Activated CD4-positive, CD25-positive, alpha-beta regulatory T cell treated with anti-CD3 and anti-CD28 coated beads, Interleukin-2, amount 50 U/mL, for 72 hours (primary cell): ENCODE measurements at places on chromosomes 1 and 21.

DNA sequence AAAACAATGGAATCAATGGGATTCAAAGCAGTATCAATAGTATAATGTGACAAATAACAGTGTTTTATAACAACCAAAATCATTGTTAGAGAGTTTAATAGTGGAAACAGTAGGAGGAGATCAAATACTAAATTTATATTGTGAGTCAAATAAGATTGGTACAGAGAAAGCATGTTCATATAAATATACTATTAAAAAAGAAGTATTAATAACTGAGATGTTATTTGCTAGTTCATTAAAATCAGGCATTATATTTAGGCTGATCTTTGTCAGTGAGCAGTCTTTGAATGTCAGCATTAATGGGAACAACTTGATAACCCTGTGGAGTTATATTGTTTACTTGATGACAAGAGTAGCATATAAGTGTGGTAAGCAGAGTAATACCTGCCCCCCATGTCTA, 30.6 kb downstream of the PRKAA2 start:
- no peak for DNase-seq

DNA sequence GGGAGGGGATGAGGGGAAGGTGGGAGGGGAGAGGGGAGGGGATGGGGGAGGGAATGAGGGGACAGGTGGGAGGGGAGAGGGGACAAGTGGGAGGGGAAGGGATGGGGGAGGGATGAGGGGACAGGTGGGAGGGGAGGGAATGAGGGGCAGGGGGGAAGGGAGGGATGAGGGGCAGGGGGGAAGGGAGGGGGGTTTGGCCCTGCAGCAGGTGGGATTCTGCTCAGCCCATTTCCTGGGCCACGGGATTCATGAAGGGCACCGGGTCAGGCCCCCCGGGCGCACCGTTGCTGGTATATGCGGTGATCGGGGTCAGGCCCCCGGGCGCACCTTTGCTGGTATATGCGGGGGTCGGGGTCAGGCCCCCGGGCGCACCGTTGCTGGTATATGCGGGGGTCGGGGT, 15.1 kb upstream of the SAMD11 start:
- DNase-seq: no peak

- no peak for DNase-seq
Measured at GRCh38 chr1:145845144-145845513, 301 bp upstream of the NUDT17 start.

GRCh38 chr1:31782421-31783410, 18.6 kb upstream of the ADGRB2 start:
- DNase-seq: no peak

DNA sequence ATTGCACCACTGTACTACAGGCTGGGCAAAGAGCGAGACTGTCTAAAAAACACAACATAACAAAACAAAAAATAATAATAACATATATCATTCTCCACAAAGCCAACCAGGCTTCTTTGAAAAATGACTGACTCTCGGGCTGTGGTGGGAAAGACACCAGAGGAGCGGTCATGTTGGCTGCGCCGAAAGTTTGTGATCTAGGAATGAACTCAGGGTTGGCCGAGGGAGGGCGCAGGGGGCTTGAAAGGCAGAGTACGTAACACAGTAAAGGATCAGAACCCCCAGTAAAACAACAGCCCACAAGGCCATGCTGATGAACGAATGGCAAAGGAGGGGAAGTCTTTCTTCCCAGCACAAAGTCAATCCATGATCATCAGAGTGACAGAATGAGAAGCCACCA, 4.7 kb downstream of the SLC35E2B start:
- DNase-seq: no peak

GRCh38 chr21:44356160-44356559, 2.7 kb downstream of the TRPM2 start:
- no peak for DNase-seq

DNA sequence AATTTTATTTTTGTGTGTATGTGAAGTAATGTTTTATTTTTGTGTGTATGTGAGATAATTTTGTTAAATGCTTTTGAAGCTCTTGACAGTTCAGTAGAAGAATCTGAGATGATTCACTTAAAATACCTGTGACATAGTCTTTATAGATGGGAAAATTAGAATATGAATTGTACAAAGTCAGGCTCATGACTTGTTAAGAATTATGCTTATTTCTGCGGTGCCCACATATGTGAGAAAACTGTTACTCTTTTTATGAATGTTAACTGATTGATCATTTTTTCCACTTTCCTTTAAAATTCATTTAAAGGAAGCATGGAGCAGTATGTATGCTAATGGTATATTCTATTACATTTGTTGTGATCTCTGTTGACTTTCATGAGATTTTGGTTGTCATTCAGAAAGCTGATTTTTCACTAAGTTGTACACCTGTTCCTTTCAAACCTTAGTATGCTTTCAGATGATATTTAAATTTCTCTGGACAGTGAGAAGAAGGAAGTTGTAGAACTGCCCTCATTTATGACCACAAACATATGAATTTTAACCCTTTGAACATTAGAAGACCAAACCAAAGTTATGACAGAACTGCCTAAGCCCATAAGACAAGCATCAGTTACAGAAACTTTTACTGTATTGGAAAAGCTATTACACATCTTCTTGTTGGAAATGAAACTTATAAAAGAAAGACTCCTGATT, 110.1 kb downstream of the POU2F1 start:
- no peak for DNase-seq

DNA sequence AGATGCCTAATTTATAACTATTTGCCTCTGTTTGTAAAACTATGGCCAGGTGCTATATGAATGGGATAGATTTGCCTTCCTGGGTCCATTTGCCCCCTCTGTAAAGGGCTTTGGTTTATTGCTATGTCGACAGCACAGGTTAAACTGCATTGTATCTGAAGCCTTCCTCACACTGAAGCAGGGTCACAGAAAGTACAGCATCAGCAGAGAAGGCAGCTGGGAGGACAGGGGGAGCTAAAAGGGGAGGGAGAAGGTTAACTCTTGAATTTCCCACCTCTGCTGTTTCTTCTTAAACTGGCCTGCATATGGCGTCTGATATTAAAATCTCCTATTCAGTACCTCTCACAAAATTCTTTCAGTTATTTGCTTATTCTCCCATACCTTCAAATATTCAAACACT, 297.4 kb downstream of the TM2D1 start:
- no peak for DNase-seq

GRCh38 chr1:16073490-16074119, at the start of gene FAM131C:
FAM131C (minus strand) TSS chr1:16073651; CDS start chr1:16073442, 209 bp downstream.
- DNase-seq: peak; percentile 51

GRCh38 chr1:170114906-170115305, 30.9 kb upstream of the NTMT2 start:
- DNase-seq: no peak

DNA sequence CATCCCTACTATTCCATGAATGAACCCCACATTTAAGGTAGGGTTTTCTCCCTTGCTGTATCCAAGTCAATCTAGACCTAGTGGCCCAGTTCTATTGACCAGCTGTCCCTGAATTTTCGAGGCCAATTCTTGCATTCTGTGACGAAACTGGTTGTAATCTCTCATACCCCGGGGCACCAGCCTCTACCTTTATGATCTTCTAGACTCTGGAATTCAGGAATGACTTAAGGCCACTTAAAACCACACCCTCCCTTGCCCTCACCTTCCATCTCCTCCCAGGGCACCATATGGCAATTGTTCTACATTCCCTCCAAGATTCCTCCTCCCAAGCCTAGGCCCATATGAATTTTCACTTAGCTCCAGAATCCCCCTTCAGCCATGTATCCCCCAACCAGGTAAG, 48.9 kb downstream of the RHOU start:
- no peak for DNase-seq

DNA sequence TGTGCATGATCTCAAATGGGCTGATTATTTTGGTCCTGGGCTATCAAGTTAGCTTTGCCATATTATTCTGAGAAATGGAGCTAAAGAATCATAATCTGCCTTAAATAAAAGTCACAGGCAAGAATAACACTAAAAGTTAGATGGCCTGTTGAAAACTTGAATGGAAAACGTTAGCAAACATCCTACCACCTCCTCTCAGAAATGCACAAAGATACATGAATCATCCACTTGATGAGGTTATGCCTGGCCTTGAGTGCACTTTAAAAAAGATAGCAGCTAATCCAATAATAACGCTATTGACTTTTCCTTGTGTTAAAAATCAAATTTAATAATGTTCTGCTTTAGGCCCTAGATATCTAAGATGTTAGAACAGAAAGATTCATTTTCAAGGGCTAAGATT, 108.0 kb downstream of the KCNJ6 start:
- no peak for DNase-seq

DNA sequence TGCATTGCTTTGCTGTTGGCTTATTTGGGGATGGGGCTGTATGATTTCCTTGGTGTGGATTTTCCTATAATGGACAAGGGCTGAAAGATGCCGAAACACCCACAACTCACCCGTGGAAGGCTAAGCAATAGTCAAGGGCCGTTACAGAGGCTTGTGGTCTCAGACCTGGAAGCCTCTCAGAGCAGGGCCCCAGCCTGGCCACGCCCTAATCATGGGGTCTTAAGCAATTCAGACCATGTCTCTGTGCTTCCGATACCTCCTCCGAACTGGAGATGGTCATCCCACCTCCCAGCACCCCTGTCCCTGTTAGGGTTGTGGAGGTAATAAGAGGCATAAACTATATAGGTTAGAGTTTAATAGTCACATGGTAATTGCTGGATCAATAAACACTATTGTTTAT, 3.4 kb downstream of the ABCG1 start:
- DNase-seq: no peak

DNA sequence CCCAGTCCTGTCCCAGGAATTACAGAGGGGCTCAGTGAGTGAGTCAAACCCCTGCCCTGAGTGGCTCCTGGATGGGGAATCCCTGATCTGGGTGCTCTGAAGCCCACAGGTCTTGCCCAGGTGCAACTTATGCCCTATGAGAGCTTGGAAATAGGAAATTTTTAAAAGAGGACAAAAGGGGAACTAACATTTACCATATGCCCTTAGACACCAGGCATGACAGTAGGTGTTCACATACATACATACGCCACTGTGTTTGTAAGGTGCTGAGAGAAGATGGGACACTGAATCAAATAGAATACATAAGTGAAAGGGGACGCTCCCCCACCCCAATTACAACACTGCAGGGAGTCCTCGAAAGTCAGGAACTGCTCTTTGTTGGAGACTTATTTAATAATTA, 1.4 kb downstream of the CFAP45 start:
- no peak for DNase-seq

DNA sequence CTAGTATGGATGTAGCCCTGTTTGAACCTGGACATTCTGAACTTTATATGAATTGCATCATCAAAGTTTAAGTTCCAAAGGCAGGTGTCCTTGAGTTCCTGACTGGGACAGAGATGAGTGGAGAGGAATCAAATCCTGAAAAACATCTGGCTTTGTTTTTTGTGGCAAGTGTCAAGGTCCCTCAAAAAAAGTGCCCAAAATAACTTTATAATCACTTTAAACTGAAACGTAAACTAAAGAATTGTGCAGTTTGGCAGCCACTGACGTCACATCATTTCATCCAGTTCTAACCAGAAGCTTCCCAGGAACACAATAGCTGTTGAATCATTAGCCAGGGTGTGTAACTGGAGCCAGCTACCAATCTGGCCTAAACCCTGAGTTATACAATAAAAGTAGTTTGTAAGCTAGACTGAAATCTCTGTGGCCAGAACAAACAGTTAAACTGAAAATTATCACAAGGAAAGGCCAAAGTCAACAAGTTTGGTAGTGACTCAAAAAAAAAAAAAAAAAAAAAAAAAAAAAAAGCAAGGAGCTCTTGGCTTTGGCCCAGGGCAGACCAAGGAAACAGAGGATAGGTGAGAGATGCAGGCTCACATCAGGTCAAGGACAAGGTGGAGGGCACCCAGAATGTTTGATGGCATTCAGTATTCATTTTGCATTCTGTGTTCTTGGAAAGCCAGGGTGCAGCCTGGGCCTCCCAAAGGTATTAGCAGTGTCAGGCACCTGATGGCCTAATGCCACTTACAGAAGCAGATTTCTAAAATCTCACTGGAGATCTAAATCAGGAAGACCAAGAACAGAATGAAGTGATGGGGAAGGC, 74.3 kb downstream of the TNFSF18 start:
- no peak for DNase-seq

GRCh38 chr1:43822040-43822690, 111.4 kb upstream of the ARTN start:
- DNase-seq: no peak

DNA sequence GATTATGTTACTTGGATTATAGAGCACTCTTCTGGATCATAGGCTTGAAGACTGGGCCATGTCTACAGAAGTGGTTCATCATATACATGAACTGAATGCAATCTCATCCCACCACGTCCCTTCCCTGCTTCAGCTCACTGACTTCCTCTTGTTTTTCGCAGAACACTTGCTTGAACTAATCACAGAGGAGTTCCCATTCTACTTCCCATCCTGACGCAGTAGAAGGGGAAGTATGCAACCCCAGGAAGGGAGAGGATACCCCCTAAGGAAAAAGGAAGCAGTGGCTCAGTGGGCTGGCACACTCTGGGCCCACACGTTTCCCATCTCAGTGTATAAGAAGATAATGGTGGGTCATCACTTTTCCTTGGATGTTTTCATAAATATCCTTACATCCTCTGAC, 36.2 kb downstream of the CASQ2 start:
- no peak for DNase-seq

DNA sequence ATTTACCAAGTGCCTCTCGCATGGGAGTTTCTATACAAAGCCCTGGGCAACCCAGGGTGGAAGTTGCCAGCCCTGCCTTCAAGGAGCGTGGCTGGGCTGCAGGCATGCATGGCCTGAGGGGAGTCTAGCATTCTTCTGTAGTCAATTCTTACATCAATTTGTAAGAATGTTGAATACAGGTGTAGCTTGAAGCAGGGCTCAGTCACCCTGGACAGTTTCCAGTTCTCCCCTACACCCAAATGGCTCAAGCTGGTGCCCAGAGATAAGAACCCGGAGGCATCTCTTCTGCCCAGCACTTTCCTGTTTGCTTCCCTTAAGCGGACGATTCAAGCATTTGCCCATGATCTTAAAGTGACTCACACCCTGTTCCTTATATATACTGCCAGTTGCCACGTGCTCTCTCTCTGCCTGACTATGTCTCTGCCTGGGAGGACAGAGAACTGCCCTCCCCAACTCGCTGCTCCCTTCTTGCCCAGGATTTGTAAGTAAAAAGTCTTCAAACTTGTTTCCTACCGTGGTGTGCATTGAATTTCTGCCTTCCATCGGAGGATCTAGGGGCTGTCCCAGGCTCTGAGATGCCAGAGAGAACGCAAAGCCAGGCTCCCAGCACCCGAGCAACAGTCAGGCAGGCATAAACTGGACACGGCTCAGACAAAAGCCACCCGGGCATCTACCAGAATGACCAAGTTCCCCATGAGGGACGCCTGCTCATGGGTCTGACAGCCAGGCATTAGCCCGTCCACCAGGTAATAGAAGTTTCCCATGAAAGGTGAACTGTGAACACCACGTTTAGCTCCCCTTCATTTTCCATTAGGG, 50.9 kb upstream of the AJAP1 start:
- DNase-seq: no peak

DNA sequence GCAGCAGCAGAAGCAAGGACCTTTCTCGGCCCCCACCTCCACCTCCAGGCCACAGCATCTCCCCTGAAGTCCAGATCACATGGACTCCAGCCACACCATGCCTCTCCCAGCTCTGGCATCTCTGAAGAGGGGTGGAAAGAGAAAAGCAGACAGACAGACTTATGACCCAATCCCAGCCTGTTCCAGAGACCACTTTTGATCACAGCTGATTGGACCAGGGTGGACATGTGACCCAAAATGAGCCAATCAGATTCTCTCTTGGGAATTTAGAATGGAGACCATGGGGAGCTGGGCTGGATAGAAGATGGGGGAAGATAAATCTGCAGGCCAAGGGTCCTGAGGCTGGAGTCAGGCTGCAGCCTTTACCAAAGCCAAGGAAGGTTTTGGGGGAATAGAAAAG, 16.4 kb downstream of the HTR1D start:
- DNase-seq: no peak

- DNase-seq: peak; percentile 66
Measured at GRCh38 chr21:45136927-45137611, 62.7 kb downstream of the ADARB1 start.
